Ascending aorta (tissue), 2 donors: ENCODE measurements at places on chromosomes 3 and 15.

GRCh38 chr3:192816351-192816750, 89.0 kb upstream of the FGF12 start:
- no peak for DNase-seq

DNA sequence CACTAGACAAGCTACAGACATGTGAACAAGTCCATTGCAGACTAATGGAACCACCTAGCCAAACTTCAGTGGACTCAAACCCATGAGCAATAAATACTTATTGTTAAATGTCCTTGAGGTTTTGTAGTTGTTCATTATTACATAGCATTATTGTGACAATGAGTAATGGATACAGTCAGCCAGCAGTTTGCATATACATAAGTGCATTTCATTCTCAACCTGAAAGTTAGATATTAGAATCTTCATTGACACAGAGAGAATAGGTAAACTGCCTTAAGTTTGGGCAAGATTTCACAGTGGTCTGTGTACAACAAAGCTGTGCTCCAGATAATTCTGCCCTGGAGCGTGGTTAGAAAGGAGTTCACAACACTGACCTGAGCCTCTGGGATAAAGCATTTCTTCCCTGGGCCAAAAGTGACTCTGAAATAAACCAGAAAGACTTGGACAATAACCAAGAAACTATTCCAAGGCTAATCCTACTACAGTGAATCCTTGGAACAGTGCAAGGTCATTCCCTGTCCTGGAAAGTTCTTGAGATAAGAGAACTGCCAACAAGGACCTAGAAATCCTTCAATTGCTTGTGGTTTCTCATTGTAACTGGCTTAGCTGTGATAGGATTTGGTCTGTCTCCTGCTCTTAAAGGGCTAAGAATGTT, 225.5 kb upstream of the STT3B start:
- DNase-seq = no peak

GRCh38 chr15:95295363-95295762, 1035.1 kb upstream of the NR2F2 start:
- no peak for DNase-seq

DNA sequence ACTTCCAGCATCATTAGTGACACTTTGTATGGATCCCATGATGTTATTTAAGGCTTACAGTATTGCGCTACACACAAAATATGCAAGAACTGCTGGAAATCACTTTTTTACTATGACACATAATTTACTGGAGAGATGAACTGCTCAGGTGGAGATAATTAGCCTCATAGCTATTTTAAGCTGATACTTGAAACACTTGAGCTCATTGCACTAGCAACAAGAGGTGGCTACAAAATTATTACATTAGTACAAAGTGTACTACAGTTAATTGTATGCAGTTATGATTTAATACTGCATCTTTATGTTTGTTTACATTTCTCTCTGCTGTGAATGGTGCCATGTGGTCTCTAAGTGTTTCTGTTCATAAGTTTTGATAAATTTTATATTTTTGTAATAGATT, 6.5 kb upstream of the LZTFL1 start:
- DNase-seq = no peak
